ENCODE measurements at places on chromosomes 12 and 14. TPM values are rescaled to one million over a fixed set of nuclear protein-coding genes. Genes with fewer than 3 reads are reported as not detected.

- no peak for DNase-seq
Measured at GRCh38 chr14:32206552-32206951, 3.5 kb upstream of the RNU6-8 start.

- peak; percentile 6 for DNase-seq
Measured at GRCh38 chr12:42284876-42285275, 41.0 kb downstream of the ZCRB1 start.

Gene TPH2
- total RNA-seq, result not detected

Gene ERP27
- total RNA-seq, result 0.07 TPM

Gene GNB3
- total RNA-seq, result 2.1 TPM
